Large intestine (tissue), 12 donors: ENCODE measurements at places on chromosomes 1 and 21.

- DNase-seq: peak; percentile 38
Observed at GRCh38 chr1:208302699-208303238, 58.6 kb upstream of the PLXNA2 start.

DNA sequence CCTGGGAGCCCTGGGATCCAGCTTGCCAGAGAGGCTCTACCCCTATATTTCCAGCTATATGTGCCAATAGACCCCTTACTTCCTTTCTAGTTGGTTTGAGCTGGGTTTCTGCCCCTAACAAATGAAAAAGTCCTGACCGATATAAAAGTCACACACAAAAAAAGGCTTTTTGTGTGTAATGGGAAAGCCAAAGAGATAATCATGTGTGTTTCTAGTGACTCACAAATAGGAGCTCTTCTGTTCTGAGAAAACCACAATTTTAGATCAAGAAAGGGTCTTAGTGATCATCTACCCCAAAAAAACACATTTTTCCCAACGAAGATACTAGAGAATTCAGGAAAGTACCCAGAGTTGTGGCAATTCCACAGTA lies 23.0 kb upstream of the PLEKHA6 start:
- no peak for DNase-seq

DNA sequence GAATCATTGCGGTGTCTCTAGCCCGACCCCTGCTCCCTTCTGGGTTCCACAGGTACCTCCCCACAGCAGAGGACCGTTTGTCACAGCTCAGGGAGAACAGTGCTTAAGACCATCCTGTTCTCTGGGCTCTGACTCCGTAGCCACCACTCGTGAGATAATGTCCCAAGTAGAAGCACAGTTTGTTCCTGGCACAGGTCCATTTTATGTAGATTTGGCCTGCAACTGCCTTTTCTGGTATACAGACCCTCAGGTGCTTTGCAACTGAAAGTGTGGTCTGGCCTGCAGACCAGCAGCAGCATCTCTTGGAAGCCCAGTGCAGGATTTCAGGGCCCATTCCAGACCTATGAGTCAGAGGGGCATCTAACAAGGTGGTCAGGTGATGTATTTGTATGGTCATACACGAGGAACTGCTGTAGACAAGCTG lies 28.4 kb upstream of the TMEM125 start:
- no peak for DNase-seq

GRCh38 chr1:170664093-170664827 lies at the start of gene PRRX1:
PRRX1 (plus strand) TSS chr1:170664131; CDS start chr1:170664219, 88 bp downstream.
- DNase-seq: no peak

DNA sequence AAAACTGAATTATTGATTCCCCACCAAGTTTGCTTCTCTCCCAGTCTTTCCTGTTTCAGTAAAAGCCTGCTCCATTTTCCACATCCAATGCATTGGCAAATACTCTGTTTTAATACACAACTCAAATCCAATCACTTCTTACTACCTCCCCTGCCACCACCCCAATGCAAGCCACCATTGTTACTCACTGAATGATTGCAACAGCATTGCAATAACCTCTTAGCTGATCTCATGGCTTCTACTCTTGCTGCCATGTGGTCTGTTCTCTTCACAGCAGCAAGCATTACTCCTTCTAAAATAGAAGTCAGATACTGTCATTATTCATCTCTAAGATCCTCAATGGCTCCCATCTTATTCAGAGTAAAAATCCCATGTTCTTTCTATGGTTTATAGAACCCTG lies 123.4 kb downstream of the ATP6V1G3 start:
- no peak for DNase-seq

DNA sequence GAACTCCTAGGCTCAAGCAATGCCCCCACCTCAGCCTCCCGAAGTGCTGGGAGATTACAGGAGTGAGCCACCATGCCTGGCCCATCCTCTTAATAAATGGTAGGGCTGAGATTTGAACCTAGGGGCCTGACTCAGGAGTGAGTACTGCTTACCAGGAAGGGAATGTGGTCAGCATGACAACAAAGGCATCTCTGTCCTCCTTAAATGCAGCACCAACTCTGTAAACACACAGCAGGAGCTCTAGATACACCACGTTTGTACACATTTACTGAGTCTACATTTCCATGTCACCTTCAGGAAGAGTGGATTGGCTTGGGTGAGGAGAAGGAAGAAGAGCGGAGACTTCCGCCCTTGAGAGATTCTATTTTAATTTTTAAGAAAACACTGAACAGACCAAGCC lies 38.5 kb downstream of the HIVEP3 start:
- no peak for DNase-seq

GRCh38 chr1:229001467-229002011 lies 266.3 kb downstream of the RHOU start:
- DNase-seq: no peak

GRCh38 chr21:46035809-46036695 lies 54.5 kb downstream of the COL6A1 start:
- DNase-seq: peak; percentile 62

- no peak for DNase-seq
Observed at GRCh38 chr1:236457775-236458174, 63.7 kb downstream of the EDARADD start.

- DNase-seq: no peak
Observed at GRCh38 chr1:213871179-213871578, 116.6 kb upstream of the PROX1 start.

DNA sequence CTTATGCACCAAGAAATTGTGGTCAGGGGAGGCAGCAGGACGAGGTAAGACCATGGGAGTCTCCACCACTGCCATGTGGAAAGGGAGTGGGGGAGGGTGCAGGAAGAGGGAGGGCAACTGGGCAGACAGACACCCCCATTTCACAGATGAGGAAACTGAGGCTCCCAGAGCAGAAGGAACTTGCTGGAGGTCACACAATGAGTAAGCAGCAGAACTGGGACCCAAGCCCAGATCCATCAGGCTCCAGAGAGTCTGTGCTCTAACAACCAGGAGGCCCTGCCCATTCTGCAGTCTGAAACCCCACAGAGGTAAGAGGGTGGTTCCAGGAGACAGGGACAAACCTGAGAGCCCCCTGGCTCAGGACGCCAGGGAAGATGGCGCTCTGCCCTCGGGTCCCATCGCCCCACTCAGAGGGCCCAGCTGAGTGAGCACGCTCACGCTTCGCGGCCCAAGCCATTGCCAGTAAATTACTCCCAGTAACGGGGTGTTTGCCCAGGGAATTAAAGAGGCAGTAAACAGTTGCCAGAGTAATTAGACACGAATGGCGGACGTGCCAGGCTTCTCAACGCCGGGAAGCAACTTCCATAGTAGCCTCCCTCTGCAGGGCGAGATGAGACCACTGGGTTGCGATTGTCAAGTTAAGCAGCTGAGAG lies 59.2 kb downstream of the MATN1 start:
- DNase-seq: no peak

DNA sequence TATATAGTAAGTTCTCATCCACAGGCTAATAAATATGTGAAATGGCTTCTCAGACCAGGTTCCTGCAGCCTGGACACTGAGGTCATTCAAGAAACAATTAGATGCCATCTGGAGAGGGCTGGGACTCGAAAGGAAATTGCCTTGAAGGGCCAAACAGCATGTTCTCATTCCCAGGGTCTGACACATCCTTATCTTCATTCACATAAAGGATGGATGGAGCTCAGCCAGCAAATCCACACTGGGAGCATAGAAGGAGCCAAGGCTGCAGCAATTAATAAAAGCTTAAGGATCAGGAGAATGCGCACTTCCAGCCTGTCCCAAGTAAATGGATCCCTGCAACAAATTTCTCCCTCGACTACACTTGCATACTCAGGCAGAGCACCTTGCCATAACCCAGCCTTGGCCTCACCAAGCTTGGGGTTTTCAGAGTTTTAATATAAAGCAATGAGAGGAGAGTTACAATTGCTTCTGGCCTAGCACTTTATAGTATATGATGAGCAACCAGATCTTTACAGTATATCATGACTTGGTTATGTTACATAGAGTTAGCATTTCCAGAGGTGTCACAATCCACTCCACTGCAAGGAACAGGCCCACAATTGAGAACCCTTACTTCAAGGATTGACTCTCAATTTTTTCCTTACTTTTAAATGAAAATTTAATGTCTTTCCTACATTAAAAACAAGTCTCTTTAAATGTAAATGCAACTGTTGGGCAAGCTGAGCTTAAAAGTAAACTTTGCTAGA lies 55.9 kb downstream of the BCAR3 start:
- peak; percentile 44 for DNase-seq

GRCh38 chr21:16572032-16572431 lies 842.2 kb downstream of the USP25 start:
- DNase-seq: no peak

GRCh38 chr21:16071092-16071491 lies 341.3 kb downstream of the USP25 start:
- no peak for DNase-seq

GRCh38 chr1:117895482-117896114 lies 33.8 kb downstream of the GDAP2 start:
- DNase-seq: peak; percentile 37
